ENCODE measurements at places on chromosomes 5 and 9.
A peak's percentile ranks its signal among the peaks of the same experiment; 100 is the strongest.

- no peak for DNase-seq
Measured at GRCh38 chr5:174618589-174618988, 105.8 kb upstream of the MSX2 start.

GRCh38 chr5:478982-479535 lies 36.1 kb downstream of the EXOC3 start:
- DNase-seq = no peak

DNA sequence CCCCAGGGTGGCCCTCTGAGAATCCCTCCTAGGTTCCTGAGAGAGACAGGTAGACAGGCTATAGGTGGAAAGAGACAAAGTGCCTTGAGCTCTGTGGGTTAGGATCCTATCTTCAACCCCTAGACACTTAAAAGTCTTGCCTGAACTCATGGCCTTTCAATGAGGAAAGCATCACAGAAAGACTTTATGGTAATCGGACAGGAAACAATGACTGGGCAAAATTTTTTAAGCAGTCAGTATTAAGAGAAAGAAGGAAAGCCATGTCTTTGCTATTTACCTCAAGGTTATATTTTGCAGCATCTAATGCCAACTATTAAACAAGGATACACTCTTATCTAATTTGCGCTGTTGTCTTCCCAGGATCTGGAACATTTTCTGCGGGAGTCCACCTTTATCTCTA lies 93.2 kb downstream of the PCSK1 start:
- no peak for DNase-seq

DNA sequence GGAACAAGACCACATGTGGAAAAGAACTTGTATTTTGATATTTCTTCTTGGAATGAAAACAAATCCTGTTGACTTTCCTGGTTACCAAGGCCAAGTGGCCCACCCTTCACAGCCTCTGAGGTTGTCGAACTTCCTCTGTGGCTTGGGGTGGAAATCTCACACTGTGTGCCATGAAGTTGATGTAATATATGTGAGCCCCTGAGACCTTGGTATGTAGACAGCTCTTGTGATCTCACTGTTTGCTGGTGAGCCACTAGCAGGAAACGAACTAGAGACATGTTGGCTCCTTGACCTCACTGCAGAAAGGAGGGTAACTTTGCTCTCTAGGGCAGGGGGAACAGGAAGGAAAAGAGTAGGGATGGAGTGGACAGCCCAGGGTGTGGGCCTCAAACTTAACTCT lies 159.4 kb downstream of the ARHGAP26 start:
- peak; percentile 70 for DNase-seq

DNA sequence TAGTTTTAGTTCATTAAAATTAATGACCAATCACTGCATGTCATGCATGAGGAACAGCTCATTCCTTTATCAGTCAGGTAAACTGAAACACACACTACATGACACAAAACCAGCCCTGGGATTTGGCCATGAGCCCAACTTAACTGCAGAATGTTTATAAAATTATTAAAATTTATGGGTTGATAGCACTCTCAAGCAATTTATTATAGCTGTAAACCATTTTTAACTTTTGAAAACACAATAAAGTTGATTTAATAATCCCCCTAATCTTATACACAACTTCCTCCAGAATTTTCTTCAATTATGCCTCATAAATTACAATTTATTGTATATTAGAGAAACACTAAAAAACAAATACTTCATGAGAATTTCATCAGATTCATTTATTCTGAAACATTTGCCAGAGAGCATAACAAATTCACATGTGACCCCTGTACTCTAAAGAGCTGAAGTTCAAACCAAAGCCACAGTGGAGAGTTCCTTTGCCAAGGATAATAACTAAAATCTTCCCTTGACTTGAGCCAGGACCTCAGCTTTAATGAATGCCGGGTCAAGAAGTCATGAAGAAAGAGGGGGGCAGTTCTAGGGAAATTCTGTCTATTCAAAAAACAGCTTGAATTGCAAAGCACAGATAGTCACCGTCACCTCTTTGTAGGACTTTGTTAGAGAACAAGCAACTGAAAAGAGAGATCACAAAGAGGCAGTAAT lies 763.7 kb upstream of the GRAMD2B start:
- DNase-seq = no peak

- no peak for DNase-seq
Measured at GRCh38 chr9:135230386-135230765, 142.9 kb downstream of the OLFM1 start.

DNA sequence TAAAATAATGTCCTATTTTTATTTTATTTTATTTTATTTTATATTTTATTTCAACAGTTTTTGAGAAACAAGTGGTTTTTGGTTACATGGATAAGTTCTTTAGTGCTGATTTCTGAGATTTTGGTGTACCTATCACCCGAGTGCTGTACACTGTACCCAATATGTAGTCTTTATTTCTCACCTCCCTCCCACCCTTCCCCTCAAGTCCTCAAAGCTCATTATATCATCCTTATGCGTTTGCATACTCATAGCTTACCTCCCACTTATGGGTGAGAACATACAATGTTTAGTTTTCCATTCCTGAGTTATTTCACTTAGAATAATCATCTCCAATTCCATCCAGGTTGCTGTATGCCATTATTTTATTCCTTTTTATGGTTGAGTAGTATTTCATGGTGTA lies 63.5 kb downstream of the ARRDC3 start:
- no peak for DNase-seq

DNA sequence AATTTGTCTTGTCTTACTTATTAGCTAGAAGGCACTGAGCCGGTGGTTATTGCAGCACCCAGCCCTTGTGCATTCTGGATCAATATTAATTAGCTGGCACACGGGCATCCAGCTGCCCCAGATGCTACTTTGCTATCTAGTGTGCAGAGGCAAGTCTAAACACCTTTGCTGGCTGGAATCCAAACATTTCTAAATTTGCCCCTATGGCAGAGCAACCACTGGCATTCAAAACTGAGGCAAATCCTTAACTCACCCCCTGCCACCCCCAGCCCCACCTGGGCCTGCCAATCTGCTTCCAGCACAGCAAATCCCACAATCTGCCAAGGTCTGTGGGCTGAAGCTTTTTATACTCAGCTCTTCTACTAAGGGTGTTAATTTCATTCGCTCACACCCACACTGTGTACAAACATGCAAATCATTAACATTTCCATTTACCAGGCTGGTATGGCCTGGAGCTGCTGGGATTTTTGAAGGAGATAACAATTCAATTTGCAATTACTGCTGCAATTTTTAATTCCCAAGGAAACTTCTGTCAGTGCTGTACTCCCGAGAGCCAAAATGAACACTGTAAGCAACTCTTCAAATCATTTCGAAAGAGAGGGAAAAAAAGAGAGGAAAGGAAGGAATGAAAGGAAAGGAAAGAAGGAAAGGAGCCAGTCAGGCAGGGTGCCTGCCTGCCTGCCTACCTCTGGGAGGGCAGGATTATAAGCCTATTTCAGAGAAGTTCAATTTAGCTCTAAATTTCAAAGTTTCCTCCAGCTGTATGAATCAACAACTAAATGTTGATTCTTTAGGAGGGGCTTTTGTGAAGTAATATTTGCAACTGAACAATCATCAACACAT lies 35.5 kb downstream of the RAPGEF1 start:
- no peak for DNase-seq

- no peak for DNase-seq
Measured at GRCh38 chr9:83940590-83941303, 19.5 kb upstream of the KIF27 start.

- DNase-seq = peak; percentile 95
Measured at GRCh38 chr9:94860678-94861588, 134.4 kb downstream of the AOPEP start.

- no peak for DNase-seq
Measured at GRCh38 chr9:132441404-132441803, 31.4 kb downstream of the CFAP77 start.

DNA sequence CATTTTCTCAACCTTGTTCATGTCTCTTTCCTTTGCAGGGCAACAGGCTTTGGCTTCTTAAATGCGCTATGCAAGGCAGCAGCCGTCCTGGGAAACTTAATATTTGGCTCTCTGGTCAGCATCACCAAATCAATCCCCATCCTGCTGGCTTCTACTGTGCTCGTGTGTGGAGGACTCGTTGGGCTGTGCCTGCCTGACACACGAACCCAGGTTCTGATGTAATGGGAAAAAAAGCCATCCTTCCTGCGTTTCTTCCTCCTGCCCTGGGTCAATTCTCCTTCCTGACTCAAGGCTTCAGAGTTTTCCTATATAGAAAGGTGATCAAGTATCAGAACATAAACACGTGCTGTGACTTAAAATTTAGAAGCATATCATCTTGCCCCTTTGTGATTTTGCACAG lies 77.8 kb upstream of the IQGAP2 start:
- DNase-seq = no peak

DNA sequence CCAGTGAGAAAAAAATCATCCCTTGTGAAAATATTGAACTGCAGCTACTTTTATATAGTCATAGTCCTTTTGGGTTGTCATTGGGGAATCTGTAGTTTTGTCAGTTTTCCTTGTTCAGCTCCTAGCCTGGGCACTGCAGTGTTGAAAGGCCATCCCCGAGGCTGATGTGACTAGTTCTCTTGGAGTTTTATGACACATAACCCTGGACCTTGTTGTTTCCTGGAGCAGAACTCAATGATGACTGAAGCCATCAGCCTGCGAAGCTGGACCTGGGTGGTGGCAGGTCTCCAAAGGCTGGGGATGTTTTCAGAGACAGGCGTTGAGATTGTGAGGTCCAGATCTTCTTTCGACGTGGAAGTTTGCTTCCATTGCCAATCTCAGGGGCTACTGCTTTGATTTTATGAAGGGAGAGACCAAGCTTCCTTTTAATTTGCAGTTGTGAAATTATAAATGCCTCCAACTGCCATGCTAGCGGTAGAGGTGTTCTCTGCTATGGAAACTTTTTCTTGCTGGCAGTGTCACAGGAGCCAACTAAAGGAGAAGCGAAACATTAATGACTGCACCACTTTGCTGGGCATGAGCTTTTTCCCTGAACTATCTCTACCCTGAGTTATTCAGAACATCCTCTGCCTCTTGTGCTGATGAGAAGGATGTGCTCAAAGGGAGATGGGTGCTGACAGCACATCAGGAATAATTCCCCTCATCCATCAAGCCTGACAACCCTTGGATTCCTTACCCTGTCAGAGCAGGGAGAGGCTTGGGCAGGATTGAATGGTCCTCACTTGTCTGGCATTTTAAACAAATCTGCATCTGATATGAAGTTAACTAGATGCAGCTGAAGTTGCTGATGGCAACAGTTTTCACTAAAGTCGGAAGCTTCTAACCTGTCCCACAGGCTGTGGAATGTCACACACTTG lies 209.6 kb downstream of the MAST4 start:
- DNase-seq = no peak

- no peak for DNase-seq
Measured at GRCh38 chr5:155833287-155833686, 493.7 kb upstream of the SGCD start.

- DNase-seq = no peak
Measured at GRCh38 chr5:159897786-159898393, 18.4 kb upstream of the ADRA1B start.

GRCh38 chr9:136333045-136333444 lies 5.7 kb downstream of the GPSM1 start:
- DNase-seq = no peak

- DNase-seq = no peak
Measured at GRCh38 chr9:396396-396795, 181.7 kb downstream of the DOCK8 start.

GRCh38 chr9:108386859-108387384 lies 468.9 kb downstream of the ACTL7B start:
- DNase-seq = no peak

DNA sequence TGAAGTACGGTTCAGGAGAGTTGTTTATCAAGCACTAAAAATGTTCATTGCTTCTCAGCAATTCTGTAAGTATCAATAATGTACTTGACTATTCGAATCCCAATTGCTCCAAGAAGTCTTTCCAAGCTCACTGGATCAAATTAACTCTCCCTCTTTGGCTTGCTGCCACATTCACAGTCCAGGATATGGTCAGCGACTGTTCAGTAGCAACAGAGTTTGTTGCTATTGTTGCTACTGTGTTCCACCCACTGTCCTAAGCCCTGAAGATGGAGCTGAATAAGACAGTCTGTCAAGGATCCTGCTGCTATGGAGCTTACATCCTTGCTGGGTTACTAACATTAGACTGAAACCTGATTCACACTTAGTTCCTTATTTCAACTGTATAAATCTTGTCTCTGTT lies 110.8 kb downstream of the FGF10 start:
- DNase-seq = no peak

GRCh38 chr5:159331093-159331973 lies 1.0 kb upstream of the IL12B start:
- peak; percentile 48 for DNase-seq

DNA sequence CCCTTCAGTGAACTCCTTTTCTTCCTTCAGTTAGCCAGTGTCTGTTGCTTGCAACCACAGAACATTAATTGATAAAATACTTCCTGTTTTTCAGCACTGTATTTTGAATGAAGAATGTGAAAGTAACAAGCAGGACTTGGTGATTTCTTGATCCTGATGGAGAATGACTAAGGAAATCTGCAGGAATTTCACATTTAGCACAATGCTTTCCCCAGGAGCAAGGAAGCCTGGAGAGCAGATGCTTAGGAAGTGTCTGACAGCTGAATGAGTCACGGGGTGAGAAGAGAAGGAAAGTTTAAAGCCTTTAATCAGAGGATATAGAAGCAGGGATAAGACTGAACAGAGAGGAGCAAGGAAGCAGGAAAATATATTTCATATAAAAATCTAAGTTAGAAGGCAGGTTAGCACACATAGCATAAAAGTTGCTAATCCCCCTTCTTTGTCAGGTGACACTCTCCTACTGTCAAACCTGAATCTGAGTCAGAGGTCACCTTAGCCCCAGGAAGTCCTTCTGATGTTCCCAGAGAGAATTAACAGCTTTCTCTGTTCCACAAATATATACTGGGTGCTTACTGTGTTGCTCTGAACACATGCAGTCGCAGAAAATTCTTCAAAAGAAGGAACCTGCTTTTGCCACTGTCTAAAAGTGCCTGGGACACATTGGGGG lies 59.7 kb downstream of the GNA14 start:
- peak; percentile 48 for DNase-seq

GRCh38 chr5:87242242-87242641 lies 25.4 kb upstream of the RASA1 start:
- no peak for DNase-seq

GRCh38 chr5:135433681-135434426 lies 13.3 kb downstream of the DCANP1 start:
- DNase-seq = no peak
